ENCODE measurements at places on chromosomes 2 and 18.
A peak's percentile ranks its signal among the peaks of the same experiment; 100 is the strongest.

DNA sequence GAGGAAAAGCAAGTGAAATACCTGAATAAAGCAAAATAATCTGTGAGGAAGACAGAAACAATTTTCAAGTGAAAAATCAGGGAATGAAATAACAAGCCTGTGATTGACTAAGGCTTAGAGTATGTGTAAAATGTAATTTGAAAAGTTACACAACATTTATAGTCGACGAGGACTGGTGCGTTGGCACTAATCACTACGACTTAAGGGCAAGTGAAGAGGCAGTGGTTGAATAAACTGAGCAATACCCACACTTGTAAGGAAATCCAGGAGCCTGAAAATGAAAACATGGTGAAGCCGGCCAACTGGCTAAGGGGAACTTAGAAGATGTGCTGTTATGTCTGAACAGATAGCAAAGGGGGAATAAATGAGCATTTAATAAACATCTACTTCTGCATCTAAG, 13.4 kb downstream of the DOK1 start:
- DNase-seq: no peak

- DNase-seq: no peak
These were observed 69.9 kb downstream of the PMS1 start for GRCh38 chr2:189854187-189854586.

- DNase-seq: no peak
These were observed 251.0 kb upstream of the CWC22 start for GRCh38 chr2:180258041-180258537.

DNA sequence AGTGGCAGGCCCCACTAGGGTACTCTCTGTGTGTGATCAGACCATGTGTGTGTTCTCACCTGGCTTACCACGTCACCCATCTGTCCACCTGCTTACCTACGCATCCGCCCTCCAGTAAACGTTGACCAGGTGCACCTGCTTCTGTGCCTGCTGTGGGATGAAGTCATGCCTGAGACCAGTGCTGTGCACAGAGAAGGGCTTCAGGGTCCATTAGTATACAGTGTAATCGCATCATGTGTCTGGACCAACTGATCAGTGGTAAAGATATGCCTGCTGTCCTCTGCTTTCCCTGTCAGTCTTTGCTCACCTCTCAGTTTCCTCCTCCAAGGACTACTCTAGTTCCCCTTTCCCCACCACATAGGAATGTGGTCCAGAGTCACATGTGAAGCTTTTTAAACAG, 109.3 kb downstream of the FHOD3 start:
- DNase-seq: no peak

- DNase-seq: no peak
These were observed 186.4 kb downstream of the PRKCE start for GRCh38 chr2:45837812-45838341.

- DNase-seq: no peak
These were observed 243.0 kb downstream of the ZNF407 start for GRCh38 chr18:74840492-74841167.

DNA sequence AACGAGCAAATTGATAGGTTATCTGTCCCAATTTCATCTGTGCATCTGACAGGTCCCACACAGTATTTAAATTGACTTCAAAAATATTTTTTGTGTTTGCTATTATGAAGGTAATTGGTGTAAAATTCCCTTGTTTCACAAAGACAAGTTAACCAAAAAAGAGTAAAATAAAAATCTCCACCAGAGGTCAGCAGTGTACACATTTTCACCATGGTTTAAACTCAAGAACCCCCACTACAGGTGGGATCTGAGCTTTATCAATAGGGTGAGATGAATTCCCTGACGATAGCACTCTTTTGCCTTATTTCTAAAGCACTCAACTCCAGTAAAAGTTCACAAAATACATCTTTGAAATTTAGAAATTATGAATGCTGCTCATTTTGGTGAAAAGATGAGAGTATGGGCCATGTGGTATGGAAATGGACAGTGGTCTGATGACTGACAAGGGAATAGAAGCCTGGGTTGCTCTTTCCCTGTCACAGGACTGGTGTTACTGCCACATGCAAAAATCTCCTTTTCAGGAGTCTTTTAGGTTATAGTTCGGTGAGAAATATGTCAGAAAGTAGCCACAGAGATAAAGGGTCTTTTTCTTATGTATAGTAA, 68.0 kb downstream of the SERPINB8 start:
- DNase-seq: peak; percentile 27

DNA sequence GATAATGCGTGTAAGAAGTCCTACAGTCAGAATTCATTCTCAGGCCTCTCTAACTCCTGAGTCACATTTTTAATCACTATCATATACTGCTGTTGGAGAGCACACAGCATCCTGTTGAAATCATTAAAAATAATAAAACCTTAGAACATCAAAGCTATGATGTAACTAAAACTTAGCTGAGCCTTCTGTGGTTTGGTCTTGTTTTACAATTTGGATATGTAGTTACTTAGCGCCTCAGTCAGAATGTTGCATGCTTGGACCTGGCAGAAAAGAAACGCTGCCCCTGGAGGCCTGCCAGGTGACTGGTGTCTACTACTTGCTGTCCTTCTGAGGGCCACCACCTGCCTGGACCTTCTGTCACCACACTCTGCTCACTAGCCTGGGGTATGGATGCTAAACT, 261.1 kb upstream of the RASGRP3 start:
- no peak for DNase-seq

DNA sequence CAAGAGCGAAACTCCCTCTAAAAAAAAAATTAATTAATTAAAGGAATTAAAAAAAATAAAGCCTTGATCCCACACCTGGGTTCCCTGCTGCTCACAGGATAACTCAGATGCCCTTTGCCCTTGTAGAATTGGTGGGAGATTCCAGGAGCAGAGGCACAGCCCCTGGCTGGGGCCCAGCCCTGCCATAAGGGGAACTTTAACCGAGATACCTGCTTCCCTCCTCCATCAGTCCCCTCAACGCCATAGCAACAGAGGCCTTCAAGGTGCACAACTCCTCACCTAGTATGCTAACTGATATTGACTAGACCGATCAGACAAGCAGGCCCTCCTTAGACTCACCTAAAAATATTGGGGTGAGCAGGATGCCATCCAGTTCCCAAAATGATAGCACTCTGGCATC, 23.6 kb downstream of the TEX44 start:
- no peak for DNase-seq

DNA sequence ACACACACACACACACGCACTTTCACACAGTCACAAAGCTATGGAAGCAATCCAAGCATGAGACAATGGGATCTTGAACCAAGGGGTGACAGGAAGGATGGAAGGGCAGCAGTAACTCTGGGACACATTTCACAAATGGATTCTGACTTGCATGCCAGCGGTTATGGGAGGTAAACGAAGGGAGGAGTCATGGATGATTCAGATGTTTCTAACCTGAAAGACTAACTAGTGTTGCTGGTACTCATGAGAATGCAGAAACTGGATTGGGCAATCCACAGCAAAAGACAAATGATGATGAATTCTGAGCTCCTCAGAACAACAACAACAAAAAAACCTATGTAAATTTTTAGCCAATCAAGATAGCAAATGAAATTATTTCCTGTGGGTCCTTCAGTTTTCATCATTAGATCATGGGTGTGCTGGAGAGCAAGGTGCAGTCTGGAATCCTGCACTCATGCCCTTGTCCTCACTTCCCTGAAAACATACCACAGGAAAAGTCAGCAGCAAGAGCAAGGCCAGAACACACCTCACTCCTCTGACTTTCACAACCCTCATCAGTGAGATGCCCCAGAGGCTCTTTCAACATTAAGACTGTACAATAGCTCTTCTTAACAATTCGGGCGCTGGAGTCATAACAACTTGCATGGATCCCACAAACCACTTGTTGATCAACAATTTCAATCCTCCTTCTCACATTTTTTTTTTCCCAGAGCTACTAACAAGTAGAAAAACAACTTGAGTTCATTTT, 32.6 kb downstream of the ABCA12 start:
- DNase-seq: no peak

DNA sequence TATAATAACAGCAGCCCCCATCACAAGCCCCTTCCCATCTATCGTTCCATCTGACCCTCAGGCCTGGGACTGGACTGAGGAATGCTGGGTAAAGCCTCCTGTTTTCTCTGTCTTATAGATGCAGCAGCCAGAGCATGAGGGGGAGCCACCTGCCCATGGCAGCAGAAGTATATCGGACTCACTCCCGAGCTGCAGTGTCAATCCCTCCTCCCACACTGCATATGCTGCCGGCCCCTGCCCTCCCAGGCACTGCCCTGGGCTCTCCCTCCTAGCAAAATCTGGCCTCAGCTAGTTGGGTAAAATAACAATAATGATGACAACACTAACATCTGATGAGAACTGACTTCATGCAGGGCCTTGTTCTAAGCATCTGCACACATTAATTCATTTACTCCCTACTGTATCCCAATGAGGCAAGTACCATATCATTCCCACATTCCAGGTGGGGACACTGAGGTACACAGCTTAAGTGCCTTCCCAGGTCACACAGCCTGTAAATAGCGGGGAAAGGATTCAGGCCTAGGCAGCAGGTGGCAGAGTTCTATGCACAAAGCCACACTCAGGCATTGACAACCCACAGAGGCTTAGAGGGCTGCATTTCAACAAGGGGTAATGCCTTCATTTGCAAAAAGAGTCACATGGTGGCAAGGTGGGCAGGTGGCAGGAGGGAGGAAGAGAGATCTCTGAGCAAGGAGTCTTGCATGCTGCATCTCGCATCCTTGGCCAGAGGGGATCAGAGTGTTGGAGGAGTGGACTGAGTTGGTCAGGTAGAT, 190.0 kb downstream of the ZBTB7C start:
- no peak for DNase-seq

DNA sequence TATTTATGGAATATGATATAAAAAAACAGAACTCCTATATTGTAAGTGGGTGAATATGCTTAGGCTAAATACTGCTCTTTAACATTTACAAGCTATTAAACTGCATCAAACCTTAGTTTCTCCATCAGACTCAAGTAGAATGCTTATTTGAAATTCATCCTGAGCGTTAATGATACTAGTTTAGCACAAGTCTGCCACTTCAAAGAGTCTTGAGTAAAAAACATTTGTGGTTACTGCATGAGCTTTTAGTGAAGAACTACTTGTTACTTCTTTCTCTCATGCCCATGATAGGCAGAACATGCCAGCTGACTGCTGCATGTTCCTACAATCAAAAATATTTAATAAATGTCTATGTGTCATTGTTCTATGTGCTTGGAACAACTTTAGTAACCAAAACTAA, 12.1 kb downstream of the YES1 start:
- DNase-seq: no peak

Measured in HuH-7.5 (cell line).